Kidney epithelial cell (primary cell): ENCODE measurements at places on chromosomes 4 and X.

DNA sequence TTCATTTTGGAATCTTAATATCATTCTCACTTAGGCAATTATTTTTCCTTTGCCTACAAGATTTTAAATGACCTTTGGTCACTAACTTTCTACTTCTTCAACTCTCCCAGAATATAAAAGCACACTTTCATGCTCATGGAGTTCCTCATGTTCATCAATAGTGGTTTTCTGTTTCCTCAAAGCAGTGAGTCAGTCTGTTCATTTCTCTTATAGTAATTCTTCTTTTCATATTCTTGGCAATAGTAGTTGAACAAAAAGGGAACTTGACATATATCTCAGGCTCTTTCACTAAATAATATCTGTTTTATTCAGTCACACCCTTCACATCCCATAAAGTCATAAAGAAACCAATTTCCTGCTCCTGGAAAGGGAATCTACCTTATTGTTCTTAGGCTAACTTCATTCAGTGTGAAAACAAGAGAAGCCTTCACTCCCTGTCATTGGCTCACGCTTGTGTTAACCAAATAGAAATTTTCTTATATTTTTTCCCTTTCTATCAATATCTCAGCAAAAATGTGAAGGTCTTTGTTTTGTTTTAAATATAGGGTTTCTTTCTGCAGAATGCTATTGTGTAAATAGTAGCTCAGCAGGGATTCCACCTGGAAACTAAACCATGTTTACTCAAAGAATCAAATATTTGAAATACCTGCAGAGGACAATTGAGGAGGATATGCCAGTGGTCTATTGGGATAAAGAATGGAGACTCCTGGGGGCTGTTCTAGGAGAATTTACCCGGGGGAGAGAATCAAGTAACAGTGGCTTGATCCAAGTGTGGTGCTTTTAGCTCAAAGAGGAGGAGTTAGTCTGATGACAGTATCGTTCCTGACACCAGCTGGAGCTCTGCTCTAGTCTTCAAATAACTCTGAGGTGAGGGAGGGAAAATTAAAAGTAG, 13.4 kb upstream of the TNIP3 start:
- no peak for DNase-seq

- no peak for DNase-seq
Measured at GRCh38 chr4:100828986-100829685, 311.3 kb upstream of the EMCN start.

GRCh38 chrX:24899391-24899790, 116.4 kb downstream of the ARX start:
- no peak for DNase-seq

- DNase-seq, result no peak
Measured at GRCh38 chrX:63387411-63387810, 36.3 kb upstream of the SPIN4 start.

DNA sequence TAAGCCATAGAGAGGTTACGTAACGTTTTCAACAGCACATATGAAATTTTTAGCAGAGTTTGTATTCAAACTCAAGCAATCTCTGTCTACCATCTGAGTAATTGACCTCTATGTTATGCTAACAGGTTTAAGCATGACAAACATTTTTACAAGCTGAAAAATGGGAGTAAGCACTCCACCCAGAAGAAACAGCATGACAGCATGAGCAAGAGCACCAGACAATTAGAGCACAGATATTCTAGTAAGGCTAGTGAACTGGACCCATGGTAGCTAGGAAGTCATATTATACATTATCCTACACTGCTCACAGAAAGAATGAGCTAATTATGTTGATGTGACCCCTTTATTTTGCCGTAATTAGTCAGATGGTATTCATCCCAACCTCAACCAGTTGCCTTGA, 200.5 kb downstream of the PABPC4L start:
- no peak for DNase-seq

DNA sequence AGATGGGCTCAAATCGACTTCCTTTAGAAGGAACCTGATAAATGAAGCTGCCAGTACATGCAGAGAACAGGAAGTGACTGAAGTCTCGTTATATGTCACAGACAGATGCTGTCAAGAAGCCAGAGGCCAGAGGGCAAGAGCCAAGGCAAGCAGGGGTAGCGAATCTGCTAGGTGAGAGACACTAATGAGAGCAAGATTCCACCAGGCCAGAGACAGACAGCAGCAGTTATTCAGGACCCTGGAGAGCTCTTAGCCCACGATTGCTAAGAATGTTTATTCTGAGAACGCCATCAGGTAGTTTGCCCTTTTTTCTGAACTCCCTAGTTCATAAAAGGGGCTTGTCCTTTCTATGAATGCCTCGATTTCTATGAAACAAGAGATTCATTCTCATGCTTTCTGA, 73.7 kb downstream of the BEND2 start:
- peak; percentile 5 for DNase-seq

GRCh38 chrX:69504626-69505612, 793 bp downstream of the NALF2 start:
- no peak for DNase-seq
